HFF-Myc (cell line): ENCODE measurements at places on chromosomes 6 and 20.

DNA sequence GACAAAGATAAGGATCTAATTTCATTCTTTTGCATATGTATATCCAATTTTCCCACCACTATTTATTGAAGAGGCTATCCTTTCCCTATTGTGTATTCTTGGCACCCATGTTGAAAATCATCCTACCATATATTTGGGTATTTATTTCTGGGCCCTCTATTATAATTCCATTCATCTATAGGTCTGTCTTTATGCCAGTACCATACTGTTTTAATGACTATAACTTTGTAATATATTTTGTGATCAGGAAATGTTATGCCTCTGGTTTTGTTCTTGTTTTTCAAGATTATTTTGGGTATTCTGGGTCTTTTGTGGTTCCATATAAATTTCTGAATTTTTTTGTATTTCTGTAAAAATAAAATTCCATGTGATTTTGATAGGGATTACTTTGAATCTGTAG lies 347.6 kb upstream of the SULF2 start:
- DNase-seq = no peak

GRCh38 chr20:1191299-1191698 lies 6.5 kb upstream of the TMEM74B start:
- DNase-seq = no peak

GRCh38 chr6:7050872-7051779 lies 56.6 kb upstream of the RREB1 start:
- no peak for DNase-seq

- no peak for DNase-seq
These were observed 487.2 kb downstream of the PHF3 start for GRCh38 chr6:64122712-64123375.

DNA sequence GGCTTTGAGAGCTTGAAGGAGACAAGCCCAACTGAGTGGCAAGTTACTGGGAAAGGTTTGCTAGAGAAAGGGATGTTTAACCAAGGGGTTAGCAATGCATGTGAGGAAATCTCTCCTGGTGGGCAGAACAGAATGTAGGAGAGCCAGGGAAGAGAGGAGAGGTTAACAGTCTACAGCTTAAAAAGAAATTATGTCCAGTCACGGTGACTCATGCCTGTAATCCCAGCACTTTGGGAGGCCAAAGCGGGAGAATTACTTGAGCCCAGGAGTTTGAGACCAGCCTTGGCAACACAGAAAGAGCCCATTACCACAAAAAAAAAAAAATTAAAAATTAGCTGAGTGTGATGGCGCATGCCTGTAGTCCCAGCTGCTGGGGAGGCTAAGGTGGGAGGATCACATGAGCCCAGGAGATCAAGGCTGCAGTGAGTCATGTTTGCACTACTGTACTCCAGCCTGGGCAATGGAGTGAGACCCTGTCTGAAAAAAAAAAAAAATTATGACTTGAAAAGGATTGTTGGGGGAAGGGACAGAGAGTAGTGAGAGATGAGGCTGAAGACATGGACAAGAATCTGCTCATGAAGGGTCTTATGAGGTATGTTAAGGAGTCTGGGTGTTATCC lies 264.9 kb downstream of the TBC1D7 start:
- DNase-seq = no peak

- DNase-seq = no peak
These were observed 16.5 kb downstream of the RNASET2 start for GRCh38 chr6:166939894-166940293.

- peak; percentile 37 for DNase-seq
These were observed 96.1 kb upstream of the RIN2 start for GRCh38 chr20:19661717-19662636.

GRCh38 chr6:37251211-37251780 lies 6.3 kb upstream of the TBC1D22B start:
- DNase-seq = no peak

- DNase-seq = no peak
These were observed 384.1 kb downstream of the GRIK2 start for GRCh38 chr6:101777646-101778045.

DNA sequence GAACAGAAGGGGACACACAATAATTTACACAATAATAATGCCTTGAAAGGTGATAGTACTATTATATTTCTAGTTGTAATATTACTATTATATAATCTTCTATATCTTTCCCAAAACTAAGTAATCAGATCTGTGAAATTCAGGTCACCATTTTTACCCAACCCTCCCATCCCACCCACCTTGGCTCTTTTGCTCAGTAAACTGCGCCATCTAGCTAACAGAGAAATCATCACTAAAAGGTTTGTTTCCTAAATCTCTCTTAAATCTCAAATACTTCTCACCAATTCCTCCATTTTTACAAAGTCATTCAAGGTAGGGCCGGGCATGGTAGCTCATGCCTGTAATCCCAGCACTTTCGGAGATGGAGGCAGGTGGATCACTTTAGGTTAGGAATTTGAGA lies 83.4 kb downstream of the CDK19 start:
- no peak for DNase-seq

GRCh38 chr20:54110041-54110440 lies 39.6 kb upstream of the BCAS1 start:
- DNase-seq = no peak

- DNase-seq = no peak
These were observed 359.8 kb downstream of the EPM2A start for GRCh38 chr6:145375502-145375901.

DNA sequence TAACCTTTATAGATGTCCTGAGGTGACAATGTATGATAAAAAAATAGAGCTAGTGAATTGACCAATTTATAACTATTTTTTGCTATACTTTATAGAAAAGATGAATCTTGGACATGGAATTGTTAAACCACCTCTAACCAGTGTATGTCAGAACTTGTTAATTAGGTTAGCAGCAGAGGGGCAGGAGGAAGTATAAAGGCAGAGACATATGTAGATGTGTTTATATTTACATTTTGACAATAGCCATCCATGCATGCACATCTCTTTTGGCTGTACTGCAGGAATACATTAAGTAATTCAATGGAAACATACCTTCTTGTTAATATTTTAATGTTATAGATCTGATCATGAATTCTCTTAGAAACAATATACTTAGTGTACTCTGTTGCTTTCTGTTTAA lies 254.6 kb upstream of the NT5E start:
- no peak for DNase-seq

DNA sequence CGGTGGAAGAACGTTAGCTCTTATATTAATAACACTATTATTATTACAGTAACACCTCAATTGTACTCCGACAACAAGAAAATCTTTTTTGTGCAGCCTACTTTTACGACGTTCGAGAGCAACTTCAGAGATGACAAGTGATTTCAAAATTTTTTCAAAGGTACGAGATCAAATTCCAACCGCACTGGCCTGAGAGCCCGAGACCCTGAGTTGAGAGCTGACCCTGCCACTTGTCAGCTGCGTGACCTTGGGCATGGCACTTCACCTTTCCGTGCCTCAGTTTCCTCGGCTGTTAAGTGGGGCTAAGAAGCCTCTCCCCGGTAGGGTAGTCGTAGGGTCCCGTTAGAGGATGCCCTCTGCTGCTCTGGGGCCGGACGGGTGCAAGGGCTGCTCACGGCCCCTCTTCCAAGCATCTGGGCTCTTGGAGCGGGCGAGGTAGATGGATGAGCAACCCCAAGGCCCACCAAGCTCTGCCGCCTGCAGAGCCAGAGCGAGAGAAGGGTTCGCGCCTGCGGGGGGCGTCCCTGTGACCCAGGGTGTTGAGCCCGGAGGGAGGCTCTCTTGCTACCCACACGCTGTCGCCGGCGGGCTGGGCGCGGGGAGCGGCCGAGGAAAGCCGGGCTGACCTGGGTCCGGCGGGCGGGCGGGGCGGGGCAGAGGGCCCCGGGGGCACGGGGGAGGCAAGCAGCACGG lies 510 bp downstream of the NDRG3 start:
- no peak for DNase-seq

DNA sequence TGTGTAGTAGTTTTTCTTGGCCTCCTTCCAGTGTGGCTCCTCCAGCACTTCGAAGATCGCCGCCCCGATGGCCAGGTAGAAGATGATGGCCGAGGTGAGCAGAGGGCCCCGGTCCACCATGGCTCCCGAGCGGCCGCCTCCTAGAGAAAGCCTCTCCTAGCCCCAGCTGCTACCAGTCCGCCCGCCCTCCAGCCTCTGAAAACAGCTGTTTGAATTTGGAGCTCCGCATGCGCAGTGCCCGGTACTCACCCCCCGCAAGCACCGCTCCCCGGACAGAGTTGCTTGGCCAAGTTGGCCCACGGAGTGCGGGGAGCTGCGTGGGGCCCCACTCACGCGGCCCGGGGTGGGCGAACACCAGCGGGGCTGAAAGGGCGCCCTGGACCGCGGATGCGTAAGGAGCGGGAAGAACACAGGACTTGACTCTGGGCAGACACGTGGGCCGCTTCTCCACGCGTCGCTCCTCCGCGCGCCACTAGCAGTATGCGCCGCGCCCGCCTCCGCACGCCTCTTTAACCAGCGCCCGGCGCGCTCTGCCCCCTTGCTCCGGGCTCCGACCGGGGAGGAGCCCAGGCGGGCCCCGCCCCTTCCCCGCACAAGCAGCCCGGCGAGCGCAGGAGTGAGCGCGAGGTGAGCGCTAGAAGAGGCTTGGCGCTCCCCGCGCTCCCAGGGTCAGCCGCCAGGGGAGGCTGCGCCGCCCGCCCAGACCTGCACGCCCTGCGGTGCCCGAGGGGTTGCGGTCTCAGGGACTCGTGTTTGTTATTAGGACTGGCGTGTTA lies at the start of gene KCNK5:
Gene KCNK5, minus strand, starts transcription at position 484 of the 776 bp plus-strand sequence. Its CDS starts 364 bp downstream, at position 120.
- DNase-seq = peak; percentile 9

GRCh38 chr6:24915641-24916040 lies 20.1 kb downstream of the RIPOR2 start:
- DNase-seq = no peak

- no peak for DNase-seq
These were observed 40.2 kb downstream of the PLAGL1 start for GRCh38 chr6:143967706-143968376.

DNA sequence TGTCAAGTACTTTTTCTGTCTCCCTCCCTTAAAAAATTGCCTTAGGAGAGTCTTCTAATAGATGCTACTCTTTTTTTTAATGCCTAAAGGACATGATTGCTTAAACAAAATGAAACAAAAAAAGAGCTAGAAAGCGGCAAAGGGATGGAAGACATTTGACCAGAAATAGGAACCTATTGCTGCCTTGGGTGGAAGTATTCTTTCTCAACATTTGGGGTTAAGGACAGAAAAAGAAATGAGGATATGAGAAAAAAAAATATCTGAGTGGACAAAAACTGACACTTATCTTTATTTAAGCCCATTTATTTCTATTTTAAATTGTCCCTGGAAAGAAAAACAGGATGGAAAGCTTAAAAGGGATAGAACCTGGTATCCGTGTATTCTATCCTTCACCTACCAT lies 664.9 kb upstream of the CITED2 start:
- no peak for DNase-seq

DNA sequence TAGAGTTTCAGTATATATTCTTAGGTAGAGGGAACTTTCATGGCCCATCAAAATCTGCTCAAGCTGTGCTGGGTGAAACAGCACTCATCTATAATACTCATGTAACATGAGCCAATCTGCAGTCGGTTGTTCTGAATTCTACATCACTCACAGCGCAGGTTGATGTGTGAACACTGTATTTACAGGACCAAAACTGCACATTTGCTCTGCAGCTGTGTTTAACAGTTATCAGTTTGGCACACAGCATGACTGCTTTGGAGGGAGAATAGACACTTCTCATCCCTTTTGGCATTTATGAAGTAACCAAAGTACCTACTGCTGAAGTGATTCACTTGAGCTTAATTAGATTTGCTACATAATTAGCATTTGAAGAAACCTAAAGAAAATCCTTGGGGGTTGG lies 225.1 kb downstream of the BCKDHB start:
- no peak for DNase-seq

GRCh38 chr6:15364401-15365037 lies 118.7 kb downstream of the JARID2 start:
- DNase-seq = no peak

GRCh38 chr20:56628015-56628872 lies 862 bp upstream of the TFAP2C start:
- DNase-seq = no peak

- no peak for DNase-seq
These were observed 129.8 kb upstream of the TIAM2 start for GRCh38 chr6:154865291-154865690.

DNA sequence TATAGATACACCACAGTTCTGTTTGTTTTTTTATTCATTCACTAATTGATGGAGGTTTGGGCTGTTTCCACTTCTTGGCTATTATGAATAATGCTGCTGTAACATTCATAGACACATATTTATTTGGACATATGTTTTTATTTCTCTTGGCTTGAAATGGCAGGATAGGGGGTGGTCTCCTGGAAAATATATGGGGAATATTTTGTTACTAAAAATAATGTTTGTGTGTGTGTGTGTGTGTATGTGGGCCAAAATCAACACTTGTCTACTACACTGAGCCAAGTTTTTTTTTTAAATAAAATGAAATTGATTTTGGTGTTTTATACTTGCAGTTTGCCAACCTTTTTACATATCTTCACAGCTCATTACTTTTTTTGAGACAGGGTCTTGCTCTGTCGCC lies 264.4 kb upstream of the SULF2 start:
- no peak for DNase-seq

GRCh38 chr6:128439627-128440026 lies 80.8 kb downstream of the PTPRK start:
- no peak for DNase-seq

DNA sequence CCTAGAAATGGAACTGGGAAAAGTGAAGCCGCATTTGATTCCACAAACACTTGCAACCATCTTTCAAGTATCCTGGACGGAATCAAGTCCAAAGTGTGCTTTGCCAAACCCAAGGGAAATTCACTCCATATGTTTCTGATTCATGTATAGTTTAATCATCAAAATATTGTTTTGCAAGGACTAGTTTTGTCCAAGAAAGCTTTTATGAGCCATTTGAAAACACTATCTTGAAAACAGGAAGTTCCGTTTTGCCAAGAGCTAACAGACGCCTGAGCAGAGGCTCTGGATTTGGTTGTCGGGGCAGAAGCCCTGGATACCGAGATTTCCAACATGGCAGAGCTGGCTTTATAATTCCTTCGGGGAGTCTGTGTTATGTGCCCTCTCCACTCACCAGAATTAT lies 251.1 kb downstream of the PHACTR1 start:
- peak; percentile 77 for DNase-seq

- DNase-seq = no peak
These were observed 538.3 kb upstream of the BTBD3 start for GRCh38 chr20:11379257-11380011.

- DNase-seq = no peak
These were observed 15.5 kb downstream of the TAF11 start for GRCh38 chr6:34872332-34872731.

GRCh38 chr20:1299522-1299921 lies 29.4 kb downstream of the SDCBP2 start:
- DNase-seq = no peak

DNA sequence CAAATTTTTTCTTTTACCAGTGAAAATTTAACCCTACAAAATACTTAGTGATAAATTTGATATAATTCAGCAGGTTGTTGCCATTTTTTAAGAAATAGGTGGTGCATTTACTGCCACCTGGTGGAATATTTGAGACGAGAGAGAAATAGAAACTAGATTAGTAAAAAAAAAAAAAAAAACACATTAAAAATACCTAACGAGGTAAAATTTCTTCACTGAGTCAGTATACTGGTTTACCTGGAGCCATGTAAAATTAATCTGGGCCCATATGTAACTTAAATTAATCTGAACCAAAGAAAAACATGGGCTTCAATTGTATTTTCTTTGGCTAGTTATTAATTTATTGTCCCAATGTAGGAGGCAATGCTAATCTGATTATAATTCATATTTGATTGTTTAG lies 520.8 kb downstream of the EPM2A start:
- no peak for DNase-seq
